K562 (cell line): ENCODE measurements at places on chromosomes 3 and 15. TPM values are rescaled to one million over a fixed set of nuclear protein-coding genes. Genes with fewer than 3 reads are reported as not detected.

The GOLGA8G gene
- total RNA-seq = not detected in 2 replicates

The RTP3 gene
- not detected in 2 replicates for total RNA-seq

The ZNF639 gene
- total RNA-seq = 53.7 and 55.7 TPM in 2 replicates

The GOLGA6L7 gene
- total RNA-seq = 0.11 TPM in 1 of 2 replicates, not detected in the other

The ALDH1A3 gene
- total RNA-seq = 0.38 and 0.40 TPM in 2 replicates

The RHCG gene
- not detected in 2 replicates for total RNA-seq

The SPATA12 gene
- not detected in 2 replicates for total RNA-seq

The SRGAP3 gene
- 0.16 and 0.35 TPM in 2 replicates for total RNA-seq

DNA sequence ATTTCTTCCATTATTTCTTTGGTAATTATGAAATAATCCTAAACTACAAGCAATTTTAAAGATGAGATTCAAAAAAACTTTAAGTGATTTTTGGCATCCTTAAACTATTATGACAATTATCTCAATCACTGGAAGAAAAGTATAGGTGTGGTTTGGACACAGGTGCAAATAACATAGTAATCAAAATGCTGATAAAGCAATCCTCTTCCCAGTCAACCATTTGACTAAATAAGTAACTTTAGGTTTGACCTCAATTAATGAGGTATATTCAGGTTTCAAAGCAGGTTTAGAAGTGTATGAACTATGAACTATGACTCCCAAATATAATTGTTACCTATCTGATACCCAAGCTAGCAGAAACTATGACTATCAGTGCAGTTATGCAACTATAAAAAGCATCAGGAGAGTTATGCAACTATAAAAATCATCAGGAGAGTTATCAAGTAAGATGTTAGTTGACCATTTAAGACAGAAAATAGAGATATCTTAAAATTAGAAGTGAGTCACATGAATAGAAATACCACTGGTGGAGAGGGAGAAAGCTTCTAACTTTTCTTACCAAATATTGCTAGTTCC, 8.9 kb upstream of the CNTN3 start:
- no peak overlapping the region for H3K27ac ChIP-seq
- no peaks in the 10 kb centered on the region for H3K27me3 ChIP-seq
- no peaks in the 10 kb centered on the region for H3K36me3 ChIP-seq

- H3K36me3 ChIP-seq = no peaks in the 10 kb centered on the region
- H3K4me3 ChIP-seq = no peak overlapping the region
- no peaks in the 10 kb centered on the region for H3K27me3 ChIP-seq
- H3K27ac ChIP-seq = no peak overlapping the region
- peaks cover 16% of the 10 kb centered on the region for H3K4me1 ChIP-seq
- peak; percentile 64 for DNase-seq
Measured at GRCh38 chr3:167941234-167941995, 154.3 kb downstream of the GOLIM4 start.

- no peak for DNase-seq
- H3K4me1 ChIP-seq = peaks cover 3% of the 10 kb centered on the region; the same call in 2 of the 3 replicates
- no peak overlapping the region for H3K4me3 ChIP-seq
- no peaks in the 10 kb centered on the region for H3K27me3 ChIP-seq
- no peak overlapping the region for H3K27ac ChIP-seq
Measured at GRCh38 chr15:56034514-56034913, 41.1 kb upstream of the NEDD4 start.

DNA sequence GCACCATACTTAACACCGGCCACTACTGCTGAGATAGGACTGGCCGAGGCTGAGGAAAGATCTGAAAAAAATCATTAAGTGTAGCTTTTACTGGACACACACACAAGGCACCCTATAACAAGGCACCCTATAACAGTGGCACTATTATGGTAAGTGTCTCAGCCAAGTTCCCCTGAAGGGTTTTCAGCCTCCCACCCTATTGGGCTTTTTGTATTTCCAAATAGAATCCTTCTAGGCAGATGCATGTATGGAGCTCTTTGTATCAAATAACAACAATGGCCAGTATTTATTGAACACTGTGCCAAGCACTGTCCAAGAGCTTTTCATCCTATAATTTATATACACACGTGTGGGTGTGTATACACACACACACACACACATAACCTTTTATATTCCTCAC, 6.7 kb upstream of the DNAJA4 start:
- no peak overlapping the region for H3K4me3 ChIP-seq
- H3K36me3 ChIP-seq = no peaks in the 10 kb centered on the region
- H3K27me3 ChIP-seq = no peaks in the 10 kb centered on the region
- H3K27ac ChIP-seq = no peak overlapping the region
- no peak for DNase-seq

GRCh38 chr3:139827833-139828232, 107.2 kb upstream of the CLSTN2 start:
- H3K27ac ChIP-seq = no peak overlapping the region
- H3K4me3 ChIP-seq = no peak overlapping the region
- no peaks in the 10 kb centered on the region for H3K4me1 ChIP-seq
- no peaks in the 10 kb centered on the region for H3K27me3 ChIP-seq

- H3K36me3 ChIP-seq = no peaks in the 10 kb centered on the region
- DNase-seq = no peak
- H3K27ac ChIP-seq = no peak overlapping the region
- no peaks in the 10 kb centered on the region for H3K4me1 ChIP-seq
- no peak overlapping the region for H3K4me3 ChIP-seq
Measured at GRCh38 chr3:73379465-73379864, 245.3 kb downstream of the PDZRN3 start.

GRCh38 chr3:16606398-16606797, 1.2 kb upstream of the DAZL start:
- no peaks in the 10 kb centered on the region for H3K27me3 ChIP-seq
- H3K4me1 ChIP-seq = peaks cover 6% of the 10 kb centered on the region; the same call in 1 of the 2 replicates
- H3K36me3 ChIP-seq = no peaks in the 10 kb centered on the region

DNA sequence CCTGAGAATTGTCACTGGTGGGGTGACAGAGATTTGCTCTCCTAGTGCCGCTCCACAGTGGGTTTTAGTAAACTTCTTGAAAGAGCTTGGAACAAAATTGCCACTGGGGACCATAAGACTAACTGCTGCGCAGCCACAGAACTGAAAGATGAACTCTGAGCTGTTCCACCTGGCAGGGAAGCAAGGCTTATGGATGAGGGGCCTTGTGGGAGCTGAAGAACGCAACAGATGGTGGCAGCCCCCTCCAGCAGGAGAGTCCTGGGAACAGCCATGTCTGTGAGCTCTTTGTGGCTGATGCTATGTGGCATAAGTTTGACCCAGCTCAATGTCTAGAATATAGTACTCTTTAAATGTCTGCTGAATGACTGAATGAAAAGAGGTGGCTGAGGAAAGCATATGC, 66.8 kb upstream of the C2CD4B start:
- no peak overlapping the region for H3K4me3 ChIP-seq
- H3K4me1 ChIP-seq = no peaks in the 10 kb centered on the region
- DNase-seq = no peak
- H3K27me3 ChIP-seq = peaks cover 3% of the 10 kb centered on the region; the same call in 1 of the 2 replicates

- H3K4me1 ChIP-seq = peaks cover 15% of the 10 kb centered on the region
- peaks cover 32% of the 10 kb centered on the region; the same call in 2 of the 3 replicates for H3K36me3 ChIP-seq
- peak overlapping the region; percentile 76 for H3K4me3 ChIP-seq
- DNase-seq = peak; percentile 54
- H3K27ac ChIP-seq = peak overlapping the region; percentile 96
Measured at GRCh38 chr15:72474912-72475628, 940 bp downstream of the ARIH1 start.

GRCh38 chr3:129609591-129610182, 3.2 kb upstream of the PLXND1 start:
- H3K27me3 ChIP-seq = no peaks in the 10 kb centered on the region
- H3K4me1 ChIP-seq = peaks cover 76% of the 10 kb centered on the region
- no peak overlapping the region for H3K4me3 ChIP-seq
